Stimulated activated CD8-positive, alpha-beta memory T cell treated with anti-CD3 and anti-CD28 coated beads, Interleukin-7, amount 100 ng/mL, for 24 hours (primary cell): ENCODE measurements at places on chromosomes 16 and 17.
A peak's percentile ranks its signal among the peaks of the same experiment; 100 is the strongest.

DNA sequence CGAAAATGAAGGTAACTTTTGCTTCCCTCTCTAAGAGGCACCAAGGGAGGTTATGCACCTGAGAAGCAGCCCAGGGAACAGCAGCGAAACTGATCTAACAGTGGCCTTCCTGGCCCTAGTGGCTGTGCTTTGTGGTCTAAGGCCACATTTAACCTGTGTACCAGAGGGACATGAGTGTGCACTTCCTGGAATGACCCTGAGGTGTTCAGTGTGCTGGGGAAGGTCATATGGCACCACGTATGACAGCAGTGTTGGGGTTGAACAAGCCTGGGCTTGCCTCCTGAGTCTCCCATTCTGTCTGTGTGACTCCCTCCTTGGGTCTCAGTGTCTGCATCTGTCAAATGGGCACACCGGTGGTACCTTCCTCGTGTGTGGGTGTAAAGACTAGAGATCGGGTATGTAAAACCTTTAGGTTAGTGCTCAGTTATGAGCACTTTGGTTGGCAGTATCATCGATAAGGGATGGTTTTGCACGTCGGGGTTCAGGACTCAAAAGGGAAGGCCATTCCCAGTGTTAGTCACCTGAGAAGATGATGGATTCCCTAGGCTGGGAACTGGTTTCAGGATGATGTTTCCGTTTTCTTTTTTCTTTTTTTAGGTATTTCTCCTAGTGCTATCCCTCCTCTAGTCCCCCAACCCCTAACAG, 31.9 kb downstream of the PLCG2 start:
- no peak for DNase-seq

- no peak for DNase-seq
Observed at GRCh38 chr17:39416141-39416540, 14.7 kb upstream of the FBXL20 start.

DNA sequence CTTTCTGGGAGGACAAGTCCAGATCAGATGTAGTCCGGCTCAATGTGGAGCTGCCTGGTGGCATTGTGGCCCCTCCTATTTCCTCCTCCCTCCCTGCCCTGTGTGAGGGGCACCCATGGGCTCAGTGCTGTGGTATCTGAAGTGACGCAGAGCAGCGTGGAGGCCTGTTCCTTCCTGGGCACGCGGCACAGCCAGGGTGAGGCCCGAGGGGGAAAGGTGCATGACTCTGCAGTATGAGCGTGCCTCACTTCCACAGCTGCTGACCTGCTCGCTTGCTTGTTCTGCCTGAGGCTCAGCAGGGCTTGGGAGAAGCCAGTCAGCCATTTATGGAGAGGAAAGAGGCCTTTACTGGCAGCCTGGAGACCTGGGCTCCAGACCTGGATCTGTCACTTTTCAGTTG, 11.7 kb downstream of the TMEM238L start:
- no peak for DNase-seq

DNA sequence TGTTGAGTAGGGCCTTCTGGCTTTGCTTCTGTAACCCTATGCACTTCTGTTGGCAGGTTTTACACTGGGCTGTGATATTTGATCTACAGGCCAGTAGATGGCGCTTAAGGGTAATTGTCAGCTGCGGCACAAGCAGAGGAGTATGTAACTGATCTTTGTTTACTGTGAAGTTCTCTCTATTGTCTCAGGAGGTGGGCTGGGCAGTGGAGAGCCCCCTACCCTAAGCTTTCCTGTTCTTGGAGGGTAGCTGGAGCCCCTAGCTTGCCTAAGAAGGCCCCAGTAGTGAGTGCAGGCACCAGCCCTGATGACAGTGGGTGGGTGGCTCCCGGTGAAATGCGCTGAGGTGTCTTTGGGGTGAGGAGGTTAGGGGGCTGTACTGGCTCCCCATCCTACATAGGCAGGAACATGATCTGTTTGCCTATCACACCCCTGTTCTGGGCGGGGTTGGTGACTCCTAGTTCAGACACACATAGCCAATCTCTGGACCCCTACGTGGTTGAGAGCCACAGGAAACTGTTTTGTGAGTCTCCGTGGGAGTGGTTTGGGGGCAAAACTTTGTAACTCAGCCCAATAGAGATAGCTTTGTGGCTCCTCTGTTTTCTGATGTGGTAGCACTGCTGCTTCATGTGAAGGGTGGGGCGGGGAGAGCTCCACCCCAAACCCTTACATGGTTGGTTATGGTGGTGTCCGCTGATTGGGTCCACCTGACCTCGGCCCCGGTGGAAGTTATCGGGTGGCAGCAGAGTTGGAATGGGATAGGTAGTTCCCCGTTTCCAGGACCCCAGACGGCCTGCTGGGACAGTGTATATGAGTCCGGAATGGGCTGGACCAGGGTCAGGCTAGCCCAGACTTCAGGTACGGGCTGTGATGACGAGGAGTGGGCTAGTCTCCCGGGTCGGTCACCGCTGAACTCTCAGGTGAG, 60.4 kb downstream of the SLFN11 start:
- DNase-seq: peak; percentile 65

GRCh38 chr17:19992803-19993713, 15.4 kb upstream of the AKAP10 start:
- peak; percentile 41 for DNase-seq

DNA sequence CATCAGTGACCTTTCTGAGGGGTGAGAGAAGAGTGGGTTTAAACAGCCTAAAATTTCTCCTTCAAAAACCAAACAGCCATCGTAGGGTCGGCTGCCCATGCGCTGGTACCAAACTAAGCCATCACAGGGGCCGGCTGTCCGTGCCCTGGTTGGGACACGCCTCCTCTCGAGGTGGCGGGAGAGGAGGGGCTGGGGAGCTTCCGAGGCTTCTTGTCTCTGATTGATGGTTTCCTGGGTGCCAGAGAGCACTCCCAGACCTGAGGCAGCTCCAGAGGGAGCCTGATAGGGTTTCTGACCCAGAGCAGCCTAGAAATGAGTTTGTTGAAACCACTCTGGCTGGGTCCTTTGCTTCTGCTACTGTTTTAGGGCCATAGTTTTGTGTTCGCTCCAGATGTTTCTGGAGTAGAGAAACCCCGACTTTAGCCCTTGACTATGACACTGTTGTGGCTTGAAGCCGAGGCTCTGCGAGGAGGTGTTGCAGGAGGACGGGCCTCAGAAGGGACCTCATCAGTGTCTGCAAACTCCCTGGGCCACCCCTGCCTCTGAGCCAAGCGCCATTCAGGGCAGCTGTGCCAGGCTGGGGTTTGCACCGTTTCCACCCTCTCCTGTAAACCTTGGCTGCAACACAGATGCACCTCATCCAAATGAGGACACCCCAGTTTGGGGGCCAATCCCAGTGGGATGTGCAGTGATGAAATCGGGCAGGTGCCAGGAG, 6.2 kb downstream of the ZNF276 start:
- no peak for DNase-seq

GRCh38 chr17:29331075-29331707, 37.2 kb upstream of the NUFIP2 start:
- DNase-seq: no peak

DNA sequence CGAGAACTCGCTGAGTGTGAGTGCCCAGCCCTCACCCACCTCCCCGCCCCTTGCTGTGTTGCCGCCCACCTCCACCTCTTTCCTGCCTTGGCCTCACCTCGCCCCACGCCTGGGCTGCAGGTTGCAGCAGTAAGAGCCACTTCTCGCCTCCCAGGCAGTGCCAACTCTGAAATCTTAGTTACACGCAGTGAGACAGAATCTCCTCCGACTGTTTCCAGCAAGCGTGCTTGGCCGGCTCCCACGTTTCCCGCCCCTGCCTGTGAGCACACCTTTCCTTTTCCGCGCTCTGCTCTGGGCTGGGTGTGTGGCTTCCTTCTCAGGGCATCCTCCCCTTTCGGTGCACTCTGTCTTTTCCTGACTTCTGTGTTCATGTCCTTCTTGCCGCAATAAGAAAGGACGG, 5.7 kb downstream of the ENGASE start:
- no peak for DNase-seq

DNA sequence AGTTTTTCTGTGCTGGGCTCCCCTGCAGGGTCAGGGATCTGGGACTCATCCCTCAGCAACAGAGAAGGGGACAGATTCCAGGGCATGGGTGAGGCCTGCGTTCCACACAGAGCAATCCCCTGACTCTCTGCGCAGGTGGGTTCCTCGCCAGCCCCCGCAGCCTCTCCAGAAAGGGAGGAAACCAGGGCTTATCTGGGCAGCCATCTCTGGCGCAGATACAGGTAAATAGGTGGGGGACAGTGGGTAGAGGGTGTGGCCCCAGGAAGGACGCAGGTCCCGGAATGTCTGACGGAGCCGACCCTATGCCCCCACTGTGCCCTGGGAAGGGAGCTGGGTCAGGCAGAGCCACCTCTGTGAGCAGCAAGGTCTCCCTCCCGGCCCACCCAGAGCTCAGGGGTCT, 23.2 kb downstream of the PIEZO1 start:
- DNase-seq: no peak

DNA sequence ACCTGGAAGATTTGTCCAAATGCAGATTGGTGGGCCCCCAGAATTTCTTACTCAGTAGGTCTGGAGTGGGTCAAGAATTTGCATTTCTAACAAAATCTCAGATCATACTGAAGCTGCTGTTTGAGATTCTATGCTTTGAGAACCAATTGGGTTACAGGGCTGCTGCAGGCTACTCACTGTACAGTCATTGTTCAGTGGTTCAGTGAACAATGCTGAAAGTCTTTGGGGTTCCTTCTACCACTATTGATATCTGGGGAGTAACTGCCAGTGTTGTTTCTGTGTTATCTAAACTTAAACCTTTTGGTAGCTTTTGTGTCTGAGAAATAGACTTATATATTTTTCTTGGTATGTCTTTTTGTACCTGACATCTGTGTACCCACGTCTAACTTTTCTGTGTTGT, 187.5 kb downstream of the TANC2 start:
- no peak for DNase-seq

DNA sequence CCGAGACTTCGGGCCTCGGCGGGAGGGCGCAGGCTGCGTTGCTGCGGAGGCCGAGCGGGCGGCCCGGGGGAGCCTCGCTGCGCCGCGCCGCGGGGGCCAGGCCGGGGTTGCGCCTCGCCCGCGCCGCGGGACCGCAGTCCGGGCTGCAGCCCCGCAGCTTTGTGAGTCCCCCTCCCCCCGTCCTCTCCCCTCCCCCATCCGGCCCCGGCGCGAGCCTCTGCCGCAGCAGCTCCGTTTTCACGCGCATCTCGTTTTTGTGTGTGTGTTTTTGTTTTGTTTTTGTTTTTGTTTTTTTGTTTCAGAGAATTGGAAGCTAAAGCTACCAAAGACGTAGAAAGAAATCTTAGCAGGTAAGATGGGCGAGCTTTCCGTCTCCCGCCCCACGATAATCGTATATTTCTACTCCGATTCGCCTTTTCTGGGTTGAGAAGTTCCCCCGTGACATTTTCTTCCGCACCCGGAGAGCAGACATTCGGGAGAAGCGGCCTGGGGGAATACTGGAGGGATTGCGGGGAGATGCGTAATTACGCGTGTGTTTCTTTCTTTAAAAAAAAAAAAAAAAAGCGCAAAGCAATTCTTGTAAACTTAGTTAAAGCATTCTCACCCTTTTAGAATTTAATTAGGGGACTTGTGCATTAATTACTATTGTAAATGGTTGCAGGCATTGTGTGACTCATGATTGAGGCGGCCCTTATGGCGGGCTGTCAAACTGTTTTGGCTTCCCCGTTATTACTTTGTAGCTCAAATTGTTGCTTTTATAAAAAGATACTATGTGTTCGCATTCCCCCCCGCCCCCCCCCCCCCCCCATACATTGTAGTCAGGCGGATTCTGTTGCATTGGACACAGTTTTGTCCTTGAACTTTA, 732 bp downstream of the TNRC6A start:
- DNase-seq: no peak

- no peak for DNase-seq
Observed at GRCh38 chr17:7215652-7216180, 3.9 kb downstream of the DLG4 start.

DNA sequence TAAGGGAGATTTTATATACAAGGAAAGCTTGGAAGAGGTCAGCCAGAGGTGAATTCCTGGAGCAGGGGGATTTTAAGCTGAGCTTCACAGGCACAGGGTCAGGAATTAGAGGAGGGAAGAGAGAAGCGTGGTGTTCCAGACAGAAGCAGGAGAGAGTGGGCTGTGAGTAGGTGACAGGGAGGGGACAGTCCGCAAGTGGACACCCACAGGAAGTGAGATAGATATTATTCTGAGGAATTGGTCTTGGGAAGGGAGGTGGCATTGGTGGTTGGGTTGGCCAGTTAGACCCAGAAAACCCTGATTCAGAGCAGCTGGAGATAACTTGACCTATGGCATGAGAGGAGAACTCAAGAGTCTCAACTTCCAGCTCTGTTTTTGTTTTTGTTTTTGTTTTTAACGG, 14.7 kb downstream of the PHB1 start:
- no peak for DNase-seq

DNA sequence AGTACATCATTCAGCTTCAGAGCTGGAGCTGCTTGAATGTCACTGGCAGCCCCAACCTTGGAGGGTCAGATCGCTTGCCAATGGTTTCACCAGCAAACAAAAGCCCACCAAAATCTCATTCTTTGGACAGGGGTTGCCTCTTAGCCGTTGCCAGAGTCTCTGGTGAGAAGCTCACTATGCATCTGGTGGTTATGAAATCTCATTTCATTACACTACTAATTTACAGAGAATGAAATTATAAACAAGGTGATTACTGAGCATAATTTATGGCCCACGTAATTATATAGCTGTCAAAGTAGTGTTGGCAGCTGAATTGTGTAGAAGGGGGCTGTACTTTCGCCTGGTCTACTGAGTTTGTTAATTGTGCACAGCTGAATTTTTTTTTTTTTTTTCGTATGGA, 688.9 kb upstream of the KIF2B start:
- no peak for DNase-seq

- DNase-seq: no peak
Observed at GRCh38 chr17:70370816-70371215, 201.5 kb downstream of the KCNJ2 start.

- no peak for DNase-seq
Observed at GRCh38 chr17:57943645-57944044, 11.6 kb downstream of the CUEDC1 start.

DNA sequence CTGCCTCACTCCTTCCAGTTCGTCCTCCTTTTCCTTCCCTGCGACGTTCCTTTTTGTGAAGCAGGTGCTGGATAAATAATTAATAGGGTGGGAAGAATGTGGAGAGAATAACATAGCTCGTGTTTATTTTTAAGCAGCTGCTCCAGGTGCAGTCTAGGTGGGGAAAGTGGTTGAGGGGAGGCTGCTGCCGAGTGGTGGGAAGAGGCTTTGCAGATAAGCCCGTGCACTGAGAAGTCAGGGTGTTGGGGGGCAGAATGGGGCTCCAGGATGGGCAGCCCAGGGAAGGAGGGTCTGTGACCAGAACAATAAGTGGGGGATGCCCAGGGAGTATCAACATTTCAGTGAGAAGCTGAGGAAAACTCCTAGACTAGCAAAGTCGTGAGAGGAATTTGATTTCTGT, 300.5 kb downstream of the CPPED1 start:
- DNase-seq: no peak
